Anterior cingulate cortex (tissue), 58 donors: ENCODE measurements at places on chromosomes 11 and 22.

GRCh38 chr11:64754124-64754918, 5.5 kb downstream of the PYGM start:
- no peak for DNase-seq

DNA sequence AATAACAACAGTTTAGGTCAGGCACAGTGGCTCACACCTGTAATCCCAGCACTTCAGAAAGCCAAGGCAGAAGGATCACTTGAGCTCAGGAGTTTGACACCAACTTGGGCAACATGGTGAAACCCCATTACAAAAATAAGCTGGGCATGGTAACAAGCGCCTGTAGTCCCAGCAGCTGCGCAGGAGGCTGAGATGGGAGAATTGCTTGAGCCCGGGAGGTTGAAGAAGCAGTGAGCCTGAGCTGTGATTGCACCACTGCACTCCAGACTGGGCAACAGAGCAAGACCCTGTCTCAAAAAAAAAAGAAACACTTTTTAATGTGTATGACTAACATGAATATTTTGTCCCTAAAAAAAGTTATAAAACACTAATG, 24.5 kb upstream of the TFIP11 start:
- no peak for DNase-seq

GRCh38 chr22:37320726-37321677, 38.7 kb downstream of the CYTH4 start:
- DNase-seq = no peak

- no peak for DNase-seq
Measured at GRCh38 chr11:111699579-111700156, 66.5 kb downstream of the PPP2R1B start.

- no peak for DNase-seq
Measured at GRCh38 chr11:2090172-2091111, 48.7 kb downstream of the IGF2 start.

DNA sequence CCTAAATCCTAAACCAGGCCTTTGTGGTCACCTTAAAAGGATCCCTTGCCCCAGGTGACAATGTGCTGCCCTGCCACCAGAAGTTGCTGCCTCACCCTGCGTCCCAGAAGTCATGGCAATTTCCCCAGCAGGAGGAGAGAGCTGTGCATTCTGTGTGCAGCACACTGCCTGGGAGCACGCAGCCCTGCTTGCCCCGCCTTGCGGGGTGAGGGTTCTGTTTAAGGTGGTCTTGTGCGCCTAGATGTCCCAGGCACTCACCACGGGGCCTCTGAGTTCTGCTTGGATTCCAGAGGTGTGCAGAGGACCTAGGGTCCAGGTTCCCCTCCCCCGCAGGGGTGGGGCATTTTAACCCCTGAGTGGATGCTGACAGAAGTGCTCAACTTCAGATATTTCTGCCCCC, 95.0 kb downstream of the GRAMD1B start:
- DNase-seq = no peak

- DNase-seq = no peak
Measured at GRCh38 chr11:13595166-13595565, 73.3 kb upstream of the FAR1 start.

- DNase-seq = peak; percentile 58
Measured at GRCh38 chr11:57480409-57481137, 20.2 kb downstream of the RTN4RL2 start.

GRCh38 chr22:36303874-36304273, 50.9 kb downstream of the APOL1 start:
- no peak for DNase-seq

DNA sequence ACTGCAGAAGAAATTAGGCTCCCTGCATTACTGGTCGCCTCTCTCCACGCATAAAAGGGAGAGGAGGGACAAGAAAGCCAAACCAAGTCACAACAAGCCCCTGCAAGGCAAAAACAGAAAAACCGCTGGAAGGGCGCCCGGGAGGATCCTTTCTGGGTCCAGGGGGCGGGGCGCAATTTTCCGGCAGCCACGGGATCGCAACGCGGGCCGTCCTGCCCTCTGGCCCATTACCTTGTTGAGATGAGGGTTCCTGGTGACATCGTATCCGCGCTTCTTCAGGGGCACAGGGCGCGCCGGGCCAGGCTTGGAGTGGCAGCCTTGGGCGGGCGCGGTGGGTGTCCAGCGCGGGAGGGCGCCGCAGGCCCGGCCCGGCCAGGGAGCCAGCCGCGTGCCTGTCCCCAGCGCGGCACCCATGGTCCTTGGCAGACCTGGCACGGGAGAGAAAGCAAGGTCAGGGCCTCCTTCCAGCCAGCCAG, 847 bp downstream of the ME3 start:
- DNase-seq = peak; percentile 54

- no peak for DNase-seq
Measured at GRCh38 chr11:21480240-21480639, 712.6 kb upstream of the ANO5 start.

DNA sequence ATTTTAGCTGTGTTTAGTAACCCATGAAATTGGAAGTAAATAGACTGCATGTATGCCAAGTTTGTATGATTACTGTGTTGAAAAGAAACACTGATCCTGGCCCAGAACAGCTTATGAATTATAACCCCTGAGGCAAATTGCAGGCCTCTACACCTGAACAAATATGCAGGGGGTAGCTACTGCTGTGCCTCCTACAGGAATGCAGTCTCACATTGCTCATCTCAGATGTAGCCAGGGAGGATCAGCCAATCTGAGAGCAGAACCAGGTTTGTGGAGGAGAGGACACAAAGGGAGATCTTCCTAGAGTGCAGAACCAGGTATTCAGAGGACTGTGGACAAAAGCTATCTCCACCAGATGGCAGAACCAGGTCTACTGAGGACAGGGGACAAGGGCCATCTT, 442.2 kb upstream of the DDI1 start:
- no peak for DNase-seq

DNA sequence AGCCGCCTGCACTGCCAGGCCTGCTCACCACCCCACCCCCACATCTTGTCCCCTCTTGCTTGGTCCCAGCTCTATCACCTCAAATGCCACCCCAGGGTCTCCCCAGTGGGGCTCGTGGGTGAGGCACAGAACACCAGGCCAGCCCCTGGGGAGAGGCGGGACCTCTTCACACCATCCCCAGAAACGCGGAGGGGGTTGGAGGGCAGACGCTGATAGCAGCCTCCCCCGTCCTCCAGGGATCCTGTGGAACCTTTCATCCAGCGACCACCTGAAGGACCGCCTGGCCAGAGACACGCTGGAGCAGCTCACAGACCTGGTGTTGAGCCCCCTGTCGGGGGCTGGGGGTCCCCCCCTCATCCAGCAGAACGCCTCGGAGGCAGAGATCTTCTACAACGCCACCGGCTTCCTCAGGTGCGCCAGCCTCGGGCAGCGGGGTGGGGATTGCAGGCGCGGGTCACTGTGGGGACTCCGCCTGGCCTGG, 5.8 kb downstream of the PKP3 start:
- DNase-seq = no peak

DNA sequence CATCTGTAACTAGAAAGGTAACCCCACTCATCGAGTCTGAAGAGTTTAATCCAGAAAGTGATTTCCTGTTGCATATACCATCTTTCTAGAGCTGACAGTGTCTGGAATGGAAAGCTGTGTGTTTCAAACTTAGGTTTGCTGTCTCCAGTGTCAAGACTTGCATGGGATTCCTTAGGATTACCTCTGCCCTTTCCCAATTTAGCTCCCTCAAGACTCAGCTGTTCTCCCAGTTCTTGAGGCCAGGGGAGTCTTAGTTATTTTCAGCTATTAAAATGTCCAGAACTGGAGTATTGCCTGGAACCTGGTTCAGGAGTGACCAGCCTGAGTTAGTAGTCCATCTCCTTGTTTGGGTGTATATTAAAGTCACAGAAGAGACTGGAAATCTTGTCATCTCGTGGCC, 25.0 kb upstream of the LDHA start:
- no peak for DNase-seq

- DNase-seq = no peak
Measured at GRCh38 chr11:8087185-8087584, 6.2 kb downstream of the TUB start.

DNA sequence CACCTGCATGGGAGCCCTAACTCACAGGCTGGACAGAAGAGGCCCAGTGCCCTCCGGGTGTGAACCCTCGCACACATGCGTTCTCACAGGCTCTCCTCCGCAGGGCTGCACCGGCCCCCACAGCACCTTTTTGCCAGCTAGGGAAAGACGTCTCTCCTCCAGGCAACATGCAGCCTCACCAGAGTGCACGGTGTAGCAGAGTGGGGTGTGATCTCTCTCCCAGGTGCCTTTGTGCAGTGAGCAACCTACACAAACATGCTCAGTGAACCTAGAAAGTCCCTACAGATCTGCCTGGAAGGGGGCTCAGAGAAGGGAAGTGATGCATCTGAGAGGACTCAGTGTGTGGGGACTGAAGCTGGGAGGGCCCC, 3.7 kb upstream of the CARNS1 start:
- no peak for DNase-seq
